Activated T-cell treated with anti-CD3 and anti-CD28 coated beads for 4 hours (primary cell): ENCODE measurements at places on chromosomes 4 and X.
A peak's percentile ranks its signal among the peaks of the same experiment; 100 is the strongest.

DNA sequence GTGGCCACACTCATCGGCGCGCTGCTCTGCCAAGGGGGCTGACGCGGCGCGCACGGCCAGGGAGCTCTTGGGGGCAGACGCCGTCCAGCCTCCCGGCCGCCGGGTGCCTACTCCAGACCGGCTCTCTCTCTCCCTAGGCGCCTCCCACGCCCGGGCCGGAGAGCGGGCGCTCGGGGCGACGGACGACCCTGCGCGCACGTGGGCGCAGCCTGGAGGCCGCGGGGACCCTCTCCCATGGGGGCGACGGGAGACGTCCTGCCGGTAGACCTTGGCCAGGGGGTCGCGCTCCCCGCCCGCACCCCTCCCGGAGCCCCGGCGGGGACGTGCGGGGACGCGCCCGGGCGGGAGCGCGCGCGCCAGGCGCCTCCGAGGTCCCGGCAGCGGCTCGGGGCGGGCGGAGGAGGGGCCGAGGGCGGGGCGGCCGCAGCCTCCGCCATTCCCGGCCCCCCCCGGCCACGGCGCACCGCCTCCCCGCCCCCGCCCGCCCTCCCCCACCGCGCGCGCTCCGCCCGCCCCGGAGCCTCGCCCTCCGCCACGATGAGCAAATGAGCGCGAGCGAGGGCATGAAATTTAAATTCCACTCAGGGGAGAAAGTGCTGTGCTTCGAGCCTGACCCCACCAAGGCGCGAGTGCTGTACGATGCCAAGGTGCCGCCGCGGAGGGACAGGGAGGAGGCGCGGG lies at the start of gene MSL3:
Gene MSL3 (plus strand): TSS at position 519 of the 681 bp plus-strand sequence. CDS start 27 bp downstream, at position 546.
- DNase-seq: peak; percentile 36

- peak; percentile 43 for DNase-seq
Observed at GRCh38 chr4:168153596-168154440, 61.5 kb downstream of the ANXA10 start.

DNA sequence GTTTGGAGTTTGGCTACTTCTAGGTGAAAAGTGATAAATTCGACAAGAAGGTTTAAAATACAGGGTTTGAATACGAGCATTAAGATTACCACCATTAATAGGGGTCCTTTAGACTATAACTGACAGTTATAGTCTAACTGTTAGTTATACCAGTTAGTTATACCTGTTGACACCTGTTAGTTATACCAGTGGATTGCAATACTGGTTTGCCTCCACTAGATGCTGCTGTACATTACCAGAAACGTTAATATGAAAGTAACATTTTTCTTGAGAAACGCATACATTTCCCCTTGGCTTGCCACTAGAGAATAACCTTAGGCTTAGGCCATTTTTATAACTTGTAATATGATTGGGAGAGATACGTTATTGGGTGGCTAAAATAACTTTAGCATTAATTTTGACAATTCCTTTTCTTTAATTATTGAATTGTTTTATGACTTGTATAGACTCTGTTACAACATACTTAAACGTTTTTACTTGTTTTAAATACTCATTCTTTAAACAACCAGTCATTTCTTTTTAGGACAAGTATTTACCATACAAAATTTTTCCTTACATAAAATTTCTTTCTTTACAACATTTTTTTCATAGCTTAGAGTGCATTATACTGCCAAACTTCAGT lies 911.2 kb downstream of the FSTL5 start:
- DNase-seq: no peak

GRCh38 chrX:110806145-110806544 lies 10.5 kb upstream of the CHRDL1 start:
- no peak for DNase-seq

DNA sequence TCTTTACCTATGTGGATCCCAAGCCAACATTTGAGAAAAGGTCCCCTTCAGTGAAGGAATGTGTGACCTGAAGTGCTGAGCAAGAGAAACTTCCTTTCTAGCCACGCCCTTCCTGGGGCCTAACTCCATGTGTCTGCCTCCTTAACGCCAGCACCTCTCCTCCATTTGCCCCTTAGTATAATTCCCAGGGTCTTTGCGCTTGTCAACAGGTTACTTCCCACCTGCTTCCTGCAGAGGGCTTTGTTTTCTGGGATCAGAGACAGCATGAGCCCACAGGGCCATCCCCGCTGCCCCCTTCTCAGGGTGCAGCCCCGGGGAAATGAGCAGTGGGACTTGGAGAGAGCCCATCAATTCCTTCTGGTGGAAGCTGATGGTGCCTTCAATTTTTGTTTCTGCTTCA lies 45.9 kb upstream of the DRD5 start:
- no peak for DNase-seq

GRCh38 chr4:110372485-110372884 lies 103.5 kb upstream of the ENPEP start:
- DNase-seq: no peak

GRCh38 chrX:108732630-108733321 lies 3.6 kb downstream of the IRS4 start:
- DNase-seq: no peak

DNA sequence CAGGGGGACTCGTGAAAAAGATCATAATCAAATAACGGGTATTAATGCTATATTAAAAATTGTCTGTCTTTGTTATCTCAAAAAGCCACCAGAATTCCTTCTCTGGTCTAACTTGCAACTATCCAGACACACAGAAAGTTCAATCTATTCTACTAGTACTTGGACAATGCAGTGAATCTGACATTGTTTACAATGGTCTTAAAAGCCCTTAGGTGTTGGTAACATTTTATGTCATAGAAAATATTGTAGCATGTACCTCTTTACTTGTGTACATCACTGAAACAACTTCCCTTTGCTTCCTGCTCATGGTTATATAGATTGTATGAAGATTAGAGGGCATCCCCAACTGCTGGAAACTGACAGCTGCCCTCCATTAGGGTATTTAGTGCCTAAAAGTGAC lies 71.1 kb upstream of the PPP3CA start:
- no peak for DNase-seq

DNA sequence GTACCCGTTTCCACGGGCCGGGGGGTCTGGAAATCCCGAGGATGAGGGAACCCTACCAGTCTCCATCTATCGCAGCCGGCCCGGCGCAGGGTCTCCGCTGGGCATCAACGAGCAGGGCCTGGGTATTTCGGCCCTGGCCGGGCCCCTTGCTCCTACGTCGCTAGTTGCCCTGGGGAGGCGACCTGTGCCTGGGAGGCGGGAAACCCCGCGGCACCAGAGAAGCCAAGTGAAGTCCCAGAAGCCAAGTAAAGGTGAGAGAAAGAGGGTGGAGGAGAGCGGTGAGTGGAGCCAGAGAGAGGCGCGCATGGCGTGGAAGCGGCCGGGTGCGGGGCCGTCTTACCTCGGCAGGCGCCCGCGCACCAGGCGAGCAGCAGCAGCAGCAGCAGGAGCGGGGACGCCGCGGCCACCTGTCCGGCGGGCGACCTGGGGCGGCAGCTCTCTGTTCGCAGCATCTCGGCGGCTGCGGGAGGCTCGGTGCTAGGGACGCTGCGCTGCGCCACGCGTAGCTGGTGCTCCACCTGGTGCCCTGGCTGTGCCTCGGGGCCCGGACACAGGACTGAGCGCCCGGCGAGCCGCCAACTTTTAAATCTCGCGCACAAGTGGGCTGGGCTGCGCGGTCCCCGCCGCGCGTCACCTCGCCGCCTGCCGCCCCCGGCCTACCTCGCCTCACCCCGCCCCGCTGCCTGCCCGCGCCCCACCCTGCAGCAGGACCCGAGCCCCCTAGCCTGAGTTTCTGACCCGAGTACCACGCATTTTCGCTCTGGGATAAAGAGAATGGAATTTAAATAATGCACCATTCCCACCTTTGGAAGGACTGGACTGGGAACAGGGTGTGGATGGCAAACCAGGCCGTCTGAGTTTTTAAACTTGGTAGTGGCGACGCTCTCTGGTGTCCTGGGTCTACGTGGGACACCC lies at the start of gene NMU:
Gene NMU (minus strand): TSS at position 558 of the 915 bp plus-strand sequence. CDS start 106 bp downstream, at position 452.
- no peak for DNase-seq

DNA sequence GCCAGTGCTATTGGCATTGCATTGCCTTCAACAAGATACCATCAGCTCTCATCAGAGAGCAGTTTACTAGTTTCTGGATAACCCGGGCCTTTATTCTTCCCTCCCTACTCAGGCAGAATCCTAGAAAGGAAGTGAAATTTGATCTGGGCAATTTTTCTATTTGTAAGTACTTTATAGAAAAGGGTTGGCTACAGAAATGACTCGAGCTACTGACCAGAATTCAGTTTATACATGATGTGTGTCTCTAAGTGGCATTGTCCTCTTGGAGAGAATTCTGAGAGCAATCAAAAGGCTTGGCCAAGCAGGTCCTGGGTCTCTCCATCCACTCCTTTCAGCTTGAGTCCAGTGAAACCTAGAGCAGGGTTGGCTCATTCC lies 192.7 kb upstream of the LEF1 start:
- DNase-seq: no peak

DNA sequence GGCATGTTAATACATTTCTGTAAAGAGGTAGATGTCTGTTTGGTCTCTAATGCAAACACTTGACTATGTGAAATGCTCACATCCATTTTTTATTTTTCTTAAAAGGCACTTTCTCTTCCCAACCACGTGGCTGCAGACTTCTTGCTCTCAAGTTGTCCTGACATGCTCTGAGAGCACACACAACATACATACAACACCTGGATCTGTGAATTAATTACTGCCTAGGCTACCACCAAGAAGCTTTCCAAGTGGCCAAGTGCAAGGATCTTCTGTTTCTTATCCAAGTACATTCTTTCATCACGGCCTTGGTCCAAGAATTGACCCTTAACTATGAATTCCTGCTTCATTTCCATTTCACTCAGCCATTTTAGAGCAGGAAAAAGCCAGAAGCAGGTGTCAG lies 110.8 kb downstream of the SPRY1 start:
- no peak for DNase-seq

DNA sequence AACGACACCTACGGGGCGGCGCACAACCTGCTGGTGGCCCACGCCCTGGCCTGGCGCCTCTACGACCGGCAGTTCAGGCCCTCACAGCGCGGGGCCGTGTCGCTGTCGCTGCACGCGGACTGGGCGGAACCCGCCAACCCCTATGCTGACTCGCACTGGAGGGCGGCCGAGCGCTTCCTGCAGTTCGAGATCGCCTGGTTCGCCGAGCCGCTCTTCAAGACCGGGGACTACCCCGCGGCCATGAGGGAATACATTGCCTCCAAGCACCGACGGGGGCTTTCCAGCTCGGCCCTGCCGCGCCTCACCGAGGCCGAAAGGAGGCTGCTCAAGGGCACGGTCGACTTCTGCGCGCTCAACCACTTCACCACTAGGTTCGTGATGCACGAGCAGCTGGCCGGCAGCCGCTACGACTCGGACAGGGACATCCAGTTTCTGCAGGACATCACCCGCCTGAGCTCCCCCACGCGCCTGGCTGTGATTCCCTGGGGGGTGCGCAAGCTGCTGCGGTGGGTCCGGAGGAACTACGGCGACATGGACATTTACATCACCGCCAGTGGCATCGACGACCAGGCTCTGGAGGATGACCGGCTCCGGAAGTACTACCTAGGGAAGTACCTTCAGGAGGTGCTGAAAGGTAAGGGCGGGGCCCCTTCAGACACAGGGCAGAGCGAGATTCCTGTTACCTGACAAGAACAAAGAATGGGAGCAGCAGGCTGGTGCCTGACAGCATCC lies 11.7 kb downstream of the RPL9 start:
- no peak for DNase-seq

GRCh38 chr4:94621491-94622080 lies 136.2 kb upstream of the BMPR1B start:
- no peak for DNase-seq

DNA sequence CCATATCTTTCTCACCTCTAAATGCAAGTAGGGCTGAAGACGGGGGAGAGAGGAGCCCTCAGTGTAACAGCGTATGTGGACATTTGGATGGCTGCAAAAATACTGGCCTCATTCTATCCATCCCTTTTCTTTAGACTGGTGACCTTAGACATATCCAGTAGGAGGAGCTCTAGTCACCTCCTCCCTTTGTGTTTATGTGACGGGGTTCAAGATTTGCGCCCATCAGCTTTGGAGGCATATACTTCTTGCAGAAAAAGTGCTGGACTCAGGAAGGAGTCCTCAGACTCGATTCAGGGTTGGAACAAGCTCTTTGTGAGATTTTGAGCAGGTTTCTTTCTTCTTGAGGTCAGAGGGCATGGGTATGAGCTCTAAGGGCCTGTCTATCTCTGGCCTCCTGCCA lies 86.2 kb downstream of the MAMLD1 start:
- no peak for DNase-seq

GRCh38 chr4:159206427-159206871 lies 103.6 kb downstream of the RAPGEF2 start:
- DNase-seq: no peak

- DNase-seq: no peak
Observed at GRCh38 chr4:116515959-116516358, 569.4 kb downstream of the TRAM1L1 start.

DNA sequence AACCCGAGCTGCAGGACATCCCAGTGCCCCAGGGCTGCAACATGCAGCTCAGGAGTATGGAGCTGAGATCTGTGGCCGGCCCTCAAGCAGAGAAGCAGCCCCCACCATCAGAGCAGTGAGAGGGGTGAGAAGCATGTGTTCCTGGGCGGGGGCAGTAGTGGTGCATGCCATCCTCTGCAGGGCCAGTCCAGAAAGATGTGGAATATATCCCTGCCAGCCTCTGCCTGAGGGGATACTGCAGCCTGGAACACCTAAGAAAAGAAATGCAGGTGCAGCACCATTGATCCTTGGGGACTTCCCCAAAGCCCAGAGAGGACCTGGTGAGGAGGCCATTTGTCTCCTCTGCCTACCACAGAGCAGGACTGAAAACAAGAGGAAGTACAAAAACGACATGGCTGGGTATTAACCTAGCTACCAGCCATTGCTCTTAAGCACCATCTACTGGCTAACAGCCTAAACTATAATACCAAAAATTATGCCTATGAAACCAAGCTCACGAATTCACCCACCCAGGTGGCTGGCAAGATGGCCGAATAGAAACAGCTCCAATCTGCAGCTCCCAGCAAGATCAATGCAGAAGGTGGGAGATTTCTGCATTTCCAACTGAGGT lies 158.8 kb downstream of the ADGRA3 start:
- no peak for DNase-seq

DNA sequence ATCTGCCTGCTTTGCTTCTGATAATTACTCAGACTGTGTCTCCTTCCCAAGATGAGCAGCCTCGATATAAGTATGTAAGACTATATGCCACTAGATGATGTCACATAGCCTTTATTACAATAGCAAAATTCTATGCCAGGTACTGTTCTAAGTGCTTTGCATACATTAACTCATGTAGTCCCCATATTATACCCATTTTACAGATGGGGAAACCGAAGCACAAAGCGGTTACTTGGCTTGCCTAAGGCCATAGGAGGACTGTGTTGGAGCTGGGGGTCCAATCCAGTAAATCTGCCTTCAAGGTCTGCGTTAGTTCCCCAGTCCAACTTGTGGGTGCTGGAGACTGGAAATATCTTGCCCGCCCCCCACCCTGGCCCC lies 826 bp upstream of the SCML1 start:
- no peak for DNase-seq

DNA sequence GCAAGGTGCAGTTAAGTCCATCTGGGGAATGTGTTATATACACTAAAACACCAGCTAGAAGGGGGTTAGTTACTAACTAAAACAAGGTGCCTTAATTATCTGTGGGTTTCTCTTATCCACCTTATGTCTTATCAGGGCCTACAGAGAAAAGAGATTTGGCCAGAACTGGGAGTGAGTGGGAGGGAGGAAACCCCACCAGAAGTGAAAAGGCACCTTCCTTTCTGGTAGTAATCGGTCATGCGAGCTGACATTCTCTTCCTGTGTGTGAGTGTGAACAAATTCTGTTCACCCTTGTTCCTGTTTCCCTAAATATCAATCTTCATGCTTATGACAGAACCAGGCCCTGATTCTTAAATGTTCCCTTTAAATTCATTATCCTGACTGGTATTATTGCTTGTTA lies 43.5 kb downstream of the SRPX2 start:
- DNase-seq: no peak
